ENCODE measurements at places on chromosomes 5 and 9.

GRCh38 chr9:132756214-132756845 is 86.1 kb downstream of the GTF3C4 start:
- DNase-seq = no peak

DNA sequence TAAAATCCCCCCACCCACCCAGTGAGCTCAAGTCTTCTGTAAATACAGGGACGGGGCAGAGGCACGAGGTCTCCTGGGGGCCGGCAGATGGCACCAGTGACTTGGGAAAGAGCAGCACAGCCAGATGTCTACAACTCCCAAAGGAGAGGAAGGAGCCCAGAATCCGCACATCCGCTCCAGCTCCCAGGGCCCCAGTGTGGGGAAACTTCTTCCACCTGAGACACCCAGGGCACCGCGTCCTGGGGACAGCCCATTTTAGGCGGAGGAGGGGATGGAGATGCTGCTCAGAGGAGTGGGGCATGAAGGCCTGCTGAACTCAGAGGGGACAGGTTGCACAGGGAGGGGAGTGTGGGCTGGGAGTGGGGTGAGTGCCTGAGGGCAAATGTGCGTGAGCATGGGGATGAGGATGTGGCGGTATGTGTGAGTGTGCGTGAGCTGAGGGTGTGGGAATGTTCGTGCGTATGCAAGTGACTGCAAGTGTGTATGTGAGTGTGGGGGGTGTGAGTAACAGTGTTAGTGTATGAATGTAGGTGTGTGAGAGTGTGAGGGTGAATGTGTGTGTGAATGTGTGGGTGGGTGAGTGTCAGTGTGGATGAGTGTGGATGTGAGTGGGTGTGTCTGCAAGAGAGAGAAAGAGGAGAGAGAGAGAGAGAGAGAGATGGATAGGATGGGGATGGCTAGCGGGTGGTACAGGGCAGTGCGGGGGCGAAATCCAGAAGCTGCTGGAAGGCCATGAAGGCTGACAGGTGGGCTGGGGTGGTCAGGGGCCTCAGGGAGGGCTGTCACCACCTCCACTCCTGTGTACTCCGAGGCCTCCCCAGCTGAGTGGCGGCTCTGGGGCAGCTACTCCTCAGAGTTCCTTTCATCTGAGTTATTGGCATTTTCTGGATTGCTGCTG is 63.5 kb downstream of the DUSP1 start:
- DNase-seq = no peak

DNA sequence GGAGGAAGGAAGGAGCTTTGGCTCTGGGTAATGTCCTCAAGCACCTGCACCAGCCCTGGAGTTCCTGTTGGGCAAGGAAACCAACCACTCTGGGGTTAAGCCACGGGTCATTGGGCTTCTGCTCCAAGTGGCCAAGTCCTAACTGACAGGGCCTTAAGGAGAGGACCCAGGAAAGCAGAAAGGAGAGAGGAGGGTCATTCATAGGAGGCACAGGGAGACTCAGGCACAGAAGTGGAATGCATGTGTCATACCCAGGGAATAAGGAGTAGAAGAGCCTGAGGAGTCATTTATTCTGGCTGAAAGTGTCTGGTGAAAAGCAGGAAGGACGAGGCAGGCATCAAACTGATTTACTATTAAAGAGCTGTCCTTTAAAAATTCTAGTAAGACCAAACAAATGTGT is 129.2 kb downstream of the DMRT2 start:
- DNase-seq = no peak

DNA sequence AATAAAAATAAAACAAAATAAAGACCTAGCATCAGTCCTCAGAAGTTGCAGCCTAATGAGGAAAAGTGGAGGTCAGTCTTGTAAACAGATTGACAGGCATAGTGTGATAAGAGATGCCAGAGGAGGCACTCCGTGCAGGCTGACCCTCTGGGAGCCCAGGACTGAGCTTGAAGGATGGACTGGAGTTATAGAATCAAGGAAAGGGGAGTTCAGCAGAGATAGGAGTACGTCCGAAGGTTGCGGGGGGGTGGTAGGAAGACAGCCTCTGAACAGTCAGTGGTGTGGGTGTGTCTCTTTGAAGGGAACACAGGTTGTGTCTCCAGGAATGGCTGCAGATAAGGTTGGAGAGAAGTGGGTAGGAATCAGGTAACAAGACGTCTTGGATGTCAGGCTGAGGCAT is 126.1 kb upstream of the CPEB4 start:
- no peak for DNase-seq

- DNase-seq = no peak
These were observed 48.4 kb upstream of the EPB41L4A start for GRCh38 chr5:112467485-112467884.

- DNase-seq = no peak
These were observed 438.1 kb downstream of the ACTL7B start for GRCh38 chr9:108417726-108418125.

DNA sequence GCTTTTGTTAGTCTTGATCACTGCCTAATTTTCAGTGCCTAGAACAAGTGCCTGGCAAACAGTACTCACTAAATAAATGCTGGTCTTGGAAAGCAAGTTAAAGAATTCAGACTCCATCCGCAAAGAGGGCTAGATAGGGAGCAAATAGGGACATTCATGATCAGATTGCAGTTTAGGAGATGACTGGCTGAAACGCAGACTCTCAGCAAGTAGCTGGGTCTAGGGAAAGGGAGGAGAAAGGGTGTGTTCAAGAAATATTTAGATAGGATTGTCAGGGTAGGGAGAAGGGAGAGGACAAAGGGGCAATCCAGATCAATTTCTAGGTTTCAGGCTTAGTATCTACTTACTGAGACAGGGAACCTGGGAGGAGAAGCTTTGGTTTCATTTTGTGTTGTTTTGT is 108.4 kb downstream of the ESM1 start:
- DNase-seq = no peak

- no peak for DNase-seq
These were observed 195.3 kb upstream of the KLF9 start for GRCh38 chr9:70609542-70610286.

DNA sequence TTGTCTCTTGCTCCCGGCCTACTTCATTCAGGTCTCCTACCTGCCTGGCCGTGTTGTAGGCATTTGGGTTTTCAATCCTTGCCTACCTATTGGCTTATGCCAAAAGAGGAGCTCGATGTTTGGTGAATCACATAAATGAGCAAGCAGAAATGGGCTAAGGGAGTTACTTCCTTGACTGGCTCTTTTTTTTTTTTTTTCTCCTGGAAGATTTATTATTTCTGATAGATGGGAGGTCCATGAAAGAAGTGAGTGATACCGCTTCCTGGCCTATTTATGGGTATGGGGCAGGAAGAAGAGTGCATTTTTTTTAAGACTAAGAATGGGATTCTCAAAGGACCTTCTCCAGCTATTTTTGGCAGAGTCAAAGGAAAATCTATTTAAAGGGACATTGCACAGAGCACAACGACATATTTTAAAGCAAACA is 294.1 kb downstream of the ARHGAP26 start:
- no peak for DNase-seq

GRCh38 chr5:94347130-94347529 is 271.3 kb downstream of the KIAA0825 start:
- DNase-seq = no peak

GRCh38 chr5:72146056-72146455 is 38.8 kb downstream of the MAP1B start:
- DNase-seq = no peak

DNA sequence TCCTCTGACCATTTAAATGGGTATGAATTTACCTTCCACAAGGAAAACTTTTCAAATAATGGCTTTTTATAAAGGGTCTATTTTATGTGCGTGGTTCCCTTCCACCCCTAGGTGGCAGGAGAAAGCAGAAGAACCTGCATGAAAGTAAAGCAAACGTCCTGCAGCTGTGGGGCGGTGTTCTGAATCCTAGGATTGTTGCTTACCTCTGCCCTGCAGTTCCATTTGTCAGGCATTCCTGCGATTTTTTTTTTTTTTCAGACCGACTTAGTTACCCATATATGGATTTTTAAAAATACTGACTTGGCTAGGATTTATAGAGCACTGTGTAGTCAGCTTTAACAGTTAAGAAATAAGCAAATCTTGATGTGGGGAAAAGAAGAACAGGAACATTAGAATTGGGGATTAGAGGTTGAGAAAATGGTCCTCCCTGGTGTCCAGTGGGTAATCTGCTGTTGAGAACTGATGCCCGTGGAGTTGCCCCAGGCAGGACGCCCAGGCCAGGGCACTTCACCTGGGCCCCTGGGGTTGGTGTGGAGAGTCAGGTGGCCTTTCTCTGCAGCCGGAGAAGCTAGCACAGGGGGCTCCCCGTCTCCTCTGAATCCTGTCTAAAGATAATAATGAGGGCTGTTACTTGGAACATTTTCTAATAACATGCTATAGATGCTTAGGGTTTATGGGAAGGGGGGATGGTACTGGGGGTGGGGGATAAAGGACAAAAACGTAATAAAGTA is 30.4 kb upstream of the LTC4S start:
- peak; percentile 79 for DNase-seq

DNA sequence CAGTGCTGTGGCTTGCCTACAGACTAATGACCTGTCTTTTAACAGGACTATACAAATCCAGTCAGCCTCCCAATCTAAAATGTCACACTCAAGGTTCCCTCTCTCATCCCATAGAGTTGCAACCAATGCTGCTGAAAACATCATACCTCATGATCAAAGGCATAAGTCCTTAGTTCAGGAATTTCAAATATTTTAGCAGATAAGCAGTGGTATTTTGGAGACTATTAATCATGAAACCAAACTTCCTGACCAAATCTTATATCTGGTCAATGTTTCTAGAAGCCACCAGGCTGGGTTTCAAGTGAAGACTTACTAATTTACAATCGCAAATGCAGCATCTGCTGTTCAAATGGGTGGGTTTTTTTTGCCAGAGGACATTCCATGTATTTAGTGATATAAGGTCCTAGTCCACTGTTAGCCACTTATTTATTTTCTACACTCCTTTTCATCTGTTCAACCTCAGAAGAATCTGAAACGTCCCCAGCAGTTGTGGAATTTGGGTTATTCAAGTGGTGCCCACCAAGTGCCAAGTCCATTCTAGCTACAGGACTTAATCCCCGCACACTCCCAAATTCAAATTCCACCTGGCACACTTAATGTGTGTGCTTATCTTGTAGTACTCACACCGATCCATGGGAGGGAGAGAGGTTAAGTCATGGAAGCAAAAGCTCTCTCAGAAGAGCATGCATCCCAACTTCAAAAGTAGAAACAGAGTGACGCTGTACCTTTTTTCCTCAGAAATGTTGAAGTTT is 5.8 kb downstream of the TAS2R1 start:
- DNase-seq = no peak

DNA sequence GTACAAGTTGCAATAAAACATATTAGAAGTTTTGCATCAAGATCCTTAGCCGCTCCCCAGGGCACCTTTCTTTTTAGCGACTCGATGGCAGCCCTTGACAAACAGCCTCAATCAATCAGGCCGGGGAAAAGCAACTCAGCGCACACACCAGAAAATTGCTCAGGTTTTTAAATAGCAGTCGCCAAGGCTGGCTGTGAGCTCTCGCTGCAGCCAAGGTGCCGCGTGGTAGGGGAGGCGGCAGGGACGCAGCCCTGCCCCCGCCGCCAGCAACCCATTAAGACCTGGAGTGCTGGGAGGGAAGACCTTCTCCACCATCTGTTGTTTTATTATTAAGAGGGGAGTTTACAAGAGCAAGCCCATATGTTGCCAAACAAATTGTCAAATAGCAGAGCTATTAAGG is 22.6 kb downstream of the ASS1 start:
- DNase-seq = no peak

DNA sequence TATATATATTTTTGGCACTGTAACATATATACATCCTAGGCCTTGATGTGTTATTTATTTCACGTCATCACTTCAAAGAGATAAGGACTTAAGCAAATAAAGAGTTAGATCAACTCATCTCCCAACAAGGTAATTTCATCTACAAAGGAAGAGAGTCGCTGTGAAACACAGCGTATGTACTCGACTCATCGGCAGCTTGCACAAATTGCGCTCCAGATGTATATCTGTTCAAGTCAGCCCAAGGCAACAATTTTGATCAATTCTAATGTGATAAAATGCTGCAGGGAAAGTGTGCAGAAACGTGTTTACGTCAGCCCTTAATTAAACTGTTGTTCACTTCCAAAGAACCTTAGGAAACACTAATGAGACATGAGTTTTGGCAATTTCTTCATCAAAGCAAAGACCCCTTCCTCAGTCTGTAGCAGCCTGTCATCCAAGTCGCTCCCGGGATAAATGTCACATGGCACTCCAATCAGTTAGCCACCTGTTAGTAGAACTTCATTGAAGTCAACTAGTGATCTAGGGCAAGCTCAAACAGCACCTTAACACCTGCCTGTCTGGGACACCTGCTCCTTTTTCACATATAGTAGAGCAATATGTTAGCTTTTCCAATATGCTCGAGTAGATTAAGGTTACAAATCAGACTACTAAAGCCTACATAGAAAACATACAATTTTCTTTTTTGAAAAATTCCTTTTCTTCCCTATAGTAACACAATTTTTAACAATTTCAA is 182.4 kb downstream of the NFIB start:
- no peak for DNase-seq

DNA sequence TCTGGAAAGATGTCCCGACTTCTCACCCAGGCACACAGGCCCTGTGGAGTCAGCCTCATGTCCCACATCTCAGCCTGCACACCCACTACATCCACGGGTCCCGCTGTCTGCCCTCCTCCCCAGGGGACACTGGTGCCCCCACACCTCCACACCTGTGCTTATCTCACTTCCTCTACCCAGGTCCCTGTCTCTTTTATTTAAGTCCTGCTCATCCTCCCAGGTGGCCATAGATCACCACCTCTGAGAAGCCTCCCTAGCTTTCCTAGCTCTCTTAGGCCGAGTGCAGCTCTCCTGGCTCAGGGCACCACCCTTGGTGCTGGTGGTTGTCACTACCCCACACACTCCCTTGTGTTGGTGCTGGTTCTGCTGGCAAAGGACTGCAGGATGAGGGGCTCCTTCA is 143.6 kb upstream of the PITX1 start:
- DNase-seq = no peak

- no peak for DNase-seq
These were observed 188.3 kb downstream of the AGTPBP1 start for GRCh38 chr9:85553475-85553874.

- no peak for DNase-seq
These were observed 480.9 kb upstream of the CD180 start for GRCh38 chr5:67677422-67677970.

DNA sequence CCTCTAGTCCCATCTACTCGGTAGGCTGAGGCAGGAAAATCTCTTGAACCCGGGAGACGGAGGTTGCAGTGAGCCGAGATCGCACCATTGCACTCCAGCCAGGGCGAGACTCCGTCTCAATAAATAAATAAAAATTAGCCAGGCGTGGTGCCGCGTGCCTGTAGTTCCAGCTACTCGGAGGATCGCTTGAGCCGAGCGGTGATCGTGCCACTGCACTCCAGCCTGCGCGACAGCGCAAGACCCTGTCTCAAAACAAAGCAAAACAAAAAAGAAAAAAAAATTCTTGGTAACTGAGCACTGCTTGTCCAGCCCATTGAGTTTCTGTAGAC is 710 bp upstream of the WDR55 start:
- DNase-seq = no peak

All from GM13976 (cell line).